ENCODE measurements at places on chromosomes 6 and 20. TPM values are rescaled to one million over a fixed set of nuclear protein-coding genes. Genes with fewer than 3 reads are reported as not detected.

DNA sequence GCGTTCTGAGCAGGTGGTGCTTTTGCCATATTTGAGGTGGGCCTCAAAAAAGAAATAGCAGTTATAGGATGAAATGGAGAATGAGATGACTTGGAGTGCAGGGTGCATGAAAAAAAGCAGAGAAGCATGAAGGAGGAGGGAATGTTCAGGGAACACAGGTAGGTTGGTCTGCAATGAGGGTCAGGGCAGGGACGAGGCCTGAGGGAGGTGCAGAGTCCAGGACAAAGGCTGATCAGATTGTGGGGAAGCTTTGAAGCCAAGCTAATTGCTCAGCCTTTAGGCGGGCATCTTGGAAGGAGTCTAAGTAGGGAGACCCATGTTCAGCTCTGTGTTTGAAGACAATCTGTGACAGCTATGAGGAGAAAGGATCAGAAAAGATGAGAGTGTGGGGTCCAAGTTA, 12.0 kb downstream of the TRAM2 start:
- no peak for DNase-seq

DNA sequence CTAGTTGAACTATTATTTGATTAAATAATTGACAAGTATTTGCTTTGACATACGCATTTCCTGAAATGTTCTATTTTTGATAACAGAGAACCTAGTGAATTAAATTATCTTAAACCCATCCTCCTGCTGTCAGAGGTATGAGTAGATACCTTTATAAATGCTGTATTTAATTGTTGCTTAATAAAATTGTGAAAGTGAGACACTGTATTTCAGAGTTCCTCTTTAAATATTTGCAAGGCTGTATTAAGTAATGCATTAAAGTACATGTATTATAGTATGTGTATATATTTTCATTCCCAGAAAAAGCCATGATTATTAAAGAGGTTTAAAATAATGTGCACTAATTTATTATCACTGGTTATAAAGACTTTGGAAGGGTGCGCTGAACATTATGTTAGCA, 483.8 kb downstream of the TFAP2B start:
- no peak for DNase-seq

The GPR63 gene
- total RNA-seq, result 0.08 TPM

The HCRTR2 gene
- total RNA-seq, result not detected

The CAPN11 gene
- total RNA-seq, result not detected

GRCh38 chr6:5422321-5422915, 161.1 kb downstream of the FARS2 start:
- DNase-seq, result no peak

- DNase-seq, result no peak
These were observed 2.3 kb downstream of the POPDC3 start for GRCh38 chr6:105177556-105177955.

GRCh38 chr6:117079951-117080350, 185.4 kb upstream of the VGLL2 start:
- no peak for DNase-seq

DNA sequence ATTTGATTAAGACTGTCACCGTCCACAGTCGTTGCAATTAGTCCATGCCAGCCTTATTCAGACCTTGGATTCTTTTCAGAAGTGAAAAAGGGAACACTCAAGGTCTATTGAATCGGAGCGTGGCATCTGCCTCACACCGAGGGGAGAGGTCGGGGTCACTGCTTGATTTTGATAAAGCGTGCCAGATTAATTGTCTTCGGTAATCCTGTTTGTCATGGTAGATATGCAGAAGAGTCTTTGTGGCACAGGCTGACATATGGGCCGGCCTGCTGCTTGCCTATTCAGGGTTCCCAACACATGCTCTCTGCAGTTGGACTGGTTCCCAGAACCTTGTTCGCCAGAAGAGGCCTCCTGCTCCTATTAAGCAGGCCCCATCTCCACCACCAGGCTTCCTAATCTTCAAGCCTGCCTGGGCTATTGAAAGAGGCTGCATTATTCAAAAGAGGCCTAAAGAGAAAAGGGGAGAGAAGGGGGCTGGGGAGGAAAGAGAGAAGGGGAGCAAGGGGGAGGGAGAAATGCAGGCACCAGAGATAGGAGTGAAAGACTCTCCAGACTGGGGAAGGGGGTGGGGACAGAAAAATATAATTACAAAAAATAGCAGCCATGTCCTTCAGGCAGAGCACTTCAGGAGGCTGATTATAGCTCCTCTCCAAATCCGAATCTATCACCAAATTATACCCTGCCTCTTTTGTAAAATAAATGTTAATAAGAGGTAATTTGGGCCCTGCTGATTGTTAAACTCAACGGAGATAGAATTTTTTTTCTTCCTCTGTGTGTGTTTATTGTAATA, 611.3 kb downstream of the HDGFL1 start:
- DNase-seq, result no peak

The CRISP3 gene
- not detected for total RNA-seq

The TAAR2 gene
- not detected for total RNA-seq

The STMND1 gene
- not detected for total RNA-seq

DNA sequence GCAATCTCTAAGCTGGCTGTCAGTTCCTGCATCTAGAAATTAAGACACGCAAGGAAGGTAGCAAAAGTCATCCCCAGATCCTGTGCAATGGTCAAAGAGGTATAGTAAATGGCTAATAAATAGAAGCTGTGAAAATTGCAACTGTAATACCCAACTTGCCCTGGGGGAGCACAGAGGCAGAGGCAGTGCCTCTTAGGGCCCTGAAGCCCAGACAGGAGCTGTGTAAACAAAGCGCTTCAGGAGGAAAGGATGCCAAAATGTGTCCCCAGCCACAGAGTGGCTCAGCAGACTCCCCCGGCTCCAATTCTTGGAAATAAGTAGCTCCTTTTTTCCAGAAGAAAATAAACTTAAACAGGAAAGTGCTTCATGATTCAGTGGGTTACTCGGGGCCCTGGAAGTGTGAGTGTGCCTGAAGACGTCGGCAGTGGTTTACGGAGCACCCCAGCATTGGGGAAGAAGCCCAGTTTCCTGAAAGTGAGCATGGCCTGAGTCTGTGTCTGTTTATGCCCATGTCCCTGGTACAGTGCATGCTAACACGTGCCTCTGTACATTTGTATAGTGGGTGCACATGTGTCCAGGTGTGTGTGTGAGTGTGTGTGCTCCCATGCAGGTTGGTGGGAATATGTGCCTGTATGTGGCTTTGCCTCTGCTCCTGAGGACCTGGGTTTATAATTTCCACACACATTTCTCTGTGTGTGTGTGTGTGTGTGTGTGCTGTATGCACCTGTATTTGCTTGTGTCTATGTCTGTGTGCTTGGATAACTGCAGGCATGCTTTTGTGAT, 246.7 kb downstream of the MAFB start:
- DNase-seq, result no peak

DNA sequence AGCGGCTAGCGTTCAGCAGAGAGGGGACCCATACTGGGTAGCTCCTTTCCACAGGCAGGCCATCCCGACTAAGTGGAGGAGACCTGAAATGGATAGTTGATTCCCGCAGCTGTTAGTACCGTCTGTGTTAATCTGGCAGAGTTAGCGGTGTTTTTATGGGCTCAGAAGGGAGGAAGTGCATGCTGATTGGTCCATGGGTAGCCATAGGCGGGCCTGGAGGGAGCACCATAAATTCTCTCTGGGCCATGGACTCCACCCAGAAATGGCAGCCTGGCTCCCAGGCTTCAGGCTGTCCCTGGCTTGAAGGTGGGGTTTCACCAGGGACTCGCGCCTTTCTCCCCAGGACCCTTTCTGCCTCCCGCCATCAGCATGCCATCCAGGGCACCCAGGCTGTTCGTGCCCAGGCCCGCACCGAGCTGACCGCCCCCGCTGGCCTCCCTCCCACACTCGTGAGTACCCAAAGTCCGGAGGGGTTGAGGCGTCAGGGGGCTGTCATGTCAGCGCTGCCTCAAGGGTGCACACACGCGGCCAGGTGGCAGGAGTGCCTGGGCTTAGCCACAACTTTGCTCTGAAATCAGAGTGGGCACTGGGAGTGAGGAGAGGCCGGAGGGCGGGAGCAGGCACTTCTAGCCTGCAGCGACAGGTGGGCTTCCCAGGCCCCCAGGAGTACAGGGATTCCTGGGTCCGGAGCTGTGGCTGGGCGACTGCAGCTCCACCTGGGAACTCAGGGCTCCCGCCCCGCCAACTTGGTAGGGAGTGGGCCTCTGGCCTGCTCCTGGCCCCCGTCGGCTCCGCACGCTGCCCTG, 694.3 kb upstream of the FLRT3 start:
- no peak for DNase-seq

DNA sequence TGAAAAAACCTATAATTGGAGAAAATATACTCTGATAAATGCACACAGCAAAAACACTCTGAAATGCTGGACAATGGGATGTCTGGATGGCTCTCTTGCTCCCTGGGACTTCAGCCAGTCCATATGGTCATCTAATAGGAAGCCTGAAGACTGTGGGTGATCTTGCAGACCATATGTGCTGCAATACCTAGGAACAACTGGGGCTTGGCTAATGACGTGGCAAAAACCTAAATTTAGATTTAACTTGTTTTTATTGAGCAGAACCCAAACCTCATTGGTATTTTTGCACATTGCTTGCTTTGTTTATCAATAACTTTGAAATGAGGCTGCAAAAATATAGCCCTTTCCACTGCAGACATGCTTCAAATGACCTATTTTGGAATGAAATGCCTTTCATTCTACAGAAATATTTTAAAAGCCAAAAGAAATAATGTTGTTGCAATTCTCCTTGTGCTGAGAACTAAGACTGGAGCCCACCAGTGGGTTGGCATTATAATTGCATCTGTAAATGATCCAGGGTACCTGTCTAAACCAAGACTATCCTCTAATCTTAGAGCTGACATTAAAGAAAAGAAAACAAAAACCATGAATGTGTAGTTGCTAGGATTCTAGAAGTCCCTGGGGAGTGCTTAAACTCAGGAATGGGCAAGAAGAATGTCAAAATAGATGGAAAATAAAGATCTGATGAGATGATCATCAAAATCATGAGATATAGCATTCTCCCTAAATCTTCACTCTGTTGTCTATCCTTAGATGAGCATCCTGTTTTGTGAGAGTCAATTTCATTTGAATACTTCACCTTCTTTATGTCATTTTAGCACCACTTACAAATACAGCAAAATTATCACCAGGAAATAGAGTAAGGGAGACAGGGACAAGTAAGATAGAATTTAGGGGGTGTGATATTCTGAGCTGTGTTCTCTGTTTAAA, 152.1 kb upstream of the RIMS1 start:
- no peak for DNase-seq

GRCh38 chr6:129111346-129111745, 228.4 kb downstream of the LAMA2 start:
- DNase-seq, result no peak

DNA sequence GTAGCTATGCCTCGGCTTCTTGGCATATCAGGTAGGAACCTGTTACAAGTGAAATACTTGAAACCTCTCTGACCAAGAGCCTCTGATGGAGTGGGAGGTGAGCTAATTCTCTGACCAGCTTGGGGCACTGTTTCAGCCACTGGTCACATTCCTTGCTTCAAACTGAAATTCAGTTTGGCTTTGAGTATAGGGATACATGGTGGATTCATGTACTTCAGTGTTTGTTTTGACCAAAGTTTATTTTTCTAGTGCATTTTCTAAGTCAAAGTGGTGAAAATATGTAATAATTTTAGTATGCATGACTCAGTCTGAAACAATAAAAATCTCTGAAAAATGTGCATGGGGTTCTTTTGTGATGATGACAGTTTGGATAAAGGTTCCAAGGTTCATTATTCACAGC, 18.6 kb downstream of the TTPAL start:
- no peak for DNase-seq

DNA sequence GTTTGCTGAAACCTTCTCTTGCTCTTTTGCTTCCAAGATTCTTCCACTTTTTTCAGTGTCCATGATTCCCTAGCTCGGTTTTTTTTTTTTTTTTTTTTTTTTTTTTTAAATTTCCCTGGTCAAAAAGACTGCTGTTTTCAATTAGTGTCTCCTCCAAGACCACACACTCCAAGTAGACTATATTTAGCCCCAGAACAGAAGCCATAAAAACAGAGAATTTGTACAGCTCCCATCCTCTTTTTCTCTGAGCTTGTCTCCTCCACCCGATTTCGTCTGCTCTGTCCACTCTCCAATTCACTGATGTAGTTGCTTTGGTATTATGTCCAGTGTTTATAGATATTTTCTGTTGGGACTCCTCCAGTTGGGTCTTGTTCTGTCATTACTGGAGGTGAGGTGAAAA, 37.6 kb downstream of the RSPH3 start:
- DNase-seq, result no peak

The CTCFL gene
- not detected for total RNA-seq

DNA sequence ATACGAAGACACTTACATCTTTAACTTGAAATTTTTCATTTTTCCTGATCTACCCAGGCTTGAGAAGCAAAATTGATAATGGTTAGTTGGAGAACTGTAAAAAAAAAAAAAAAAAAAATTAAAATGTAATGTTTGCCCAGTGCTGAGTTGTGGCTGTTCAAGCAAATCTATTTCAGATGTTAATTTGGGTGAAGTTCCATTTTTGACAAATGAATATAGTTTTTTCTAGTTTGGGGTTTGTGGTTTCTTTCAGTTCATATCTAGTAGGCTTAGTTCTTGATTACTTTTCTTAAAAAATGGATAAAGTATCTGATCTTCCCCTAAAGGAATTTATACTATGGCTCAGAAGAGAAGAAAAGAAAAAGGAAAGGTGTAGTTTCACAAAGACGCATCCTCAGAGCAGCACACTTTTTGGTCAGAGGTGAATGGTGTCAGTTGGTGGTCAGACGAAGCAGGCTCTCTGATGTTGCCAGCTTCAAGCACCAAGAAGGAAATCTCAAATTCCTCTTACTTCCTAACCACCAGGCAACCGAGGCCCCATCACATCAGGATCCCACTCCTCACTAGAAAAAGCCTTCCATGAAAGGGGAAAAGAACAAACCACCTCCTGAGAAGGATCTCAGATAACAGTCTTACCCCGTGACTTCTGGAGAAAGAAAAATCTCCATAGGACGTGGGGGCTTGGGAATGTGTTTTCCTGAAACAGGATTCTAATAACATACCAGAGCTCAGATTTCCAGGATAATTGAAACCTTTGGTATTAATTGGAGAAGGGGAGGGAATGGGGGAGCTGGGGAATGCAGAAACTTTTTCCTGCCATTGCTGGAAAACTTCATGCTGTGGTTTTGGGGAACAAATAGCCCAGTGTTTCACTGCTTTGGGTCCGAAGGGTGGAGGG, 396.2 kb downstream of the CD83 start:
- DNase-seq, result no peak

DNA sequence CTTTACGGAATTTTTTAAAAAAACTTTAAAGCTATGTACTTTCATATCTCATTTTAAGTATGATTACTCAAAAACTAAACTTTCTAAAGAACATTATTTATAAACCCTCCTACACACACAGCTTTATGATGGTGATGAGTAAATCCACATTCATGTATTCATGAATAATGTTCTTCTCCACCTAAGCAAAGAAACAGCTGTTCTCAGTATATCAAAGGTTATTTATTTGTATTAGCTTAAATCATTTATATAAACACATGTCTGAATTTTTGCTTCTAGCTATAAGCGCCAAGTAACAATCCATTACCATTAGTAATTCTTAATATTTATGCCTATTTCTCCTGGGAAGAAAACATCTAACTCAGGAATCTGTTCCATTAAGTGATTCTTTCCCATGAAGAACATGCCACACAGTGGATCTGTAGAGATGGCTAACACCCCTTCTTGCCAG, 63.3 kb downstream of the SMLR1 start:
- no peak for DNase-seq

GRCh38 chr6:34151321-34152041, 5.6 kb upstream of the GRM4 start:
- no peak for DNase-seq

Data from natural killer cell (primary cell).